ENCODE measurements at places on chromosomes 4 and X. TPM values are rescaled to one million over a fixed set of nuclear protein-coding genes. Genes with fewer than 3 reads are reported as not detected.

DNA sequence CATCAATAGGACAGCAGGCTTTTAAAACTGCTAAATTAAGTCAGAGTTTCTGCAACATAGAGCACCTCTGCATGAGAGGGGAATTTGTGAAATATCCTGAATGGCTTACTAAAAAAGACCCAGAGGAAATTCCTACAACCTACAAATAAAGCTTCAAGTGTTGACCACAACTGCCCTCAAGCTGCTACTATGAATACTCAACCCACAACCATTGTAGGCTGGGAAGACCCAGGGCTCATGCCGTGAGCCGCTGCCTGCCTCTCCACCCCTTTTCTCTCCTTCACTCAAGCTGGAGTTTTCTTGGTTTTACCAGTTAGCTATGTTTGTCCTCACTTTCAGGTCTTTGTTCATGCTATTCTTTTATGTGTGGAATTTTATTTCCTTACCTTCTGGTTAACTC, 151.6 kb downstream of the EMCN start:
- no peaks in the 10 kb centered on the region for H3K27me3 ChIP-seq
- H3K4me1 ChIP-seq: no peaks in the 10 kb centered on the region
- no peaks in the 10 kb centered on the region for H3K36me3 ChIP-seq
- no peak overlapping the region for H3K27ac ChIP-seq
- DNase-seq: no peak
- H3K4me3 ChIP-seq: no peak overlapping the region

GRCh38 chr4:1206299-1207156, 34.1 kb upstream of the SPON2 start:
- H3K27ac ChIP-seq: no peak overlapping the region
- no peak for DNase-seq
- no peak overlapping the region for H3K4me3 ChIP-seq
- peaks cover 4% of the 10 kb centered on the region for H3K36me3 ChIP-seq

GRCh38 chrX:124467202-124467601, 120.8 kb downstream of the SH2D1A start:
- H3K4me1 ChIP-seq: no peaks in the 10 kb centered on the region
- H3K27me3 ChIP-seq: no peaks in the 10 kb centered on the region
- H3K36me3 ChIP-seq: no peaks in the 10 kb centered on the region

- H3K27me3 ChIP-seq: no peaks in the 10 kb centered on the region
- DNase-seq: no peak
- H3K36me3 ChIP-seq: no peaks in the 10 kb centered on the region
- no peak overlapping the region for H3K4me3 ChIP-seq
- no peaks in the 10 kb centered on the region for H3K4me1 ChIP-seq
Observed at GRCh38 chr4:135824759-135825296, 1623.2 kb upstream of the PABPC4L start.

- no peaks in the 10 kb centered on the region for H3K4me1 ChIP-seq
- no peak overlapping the region for H3K4me3 ChIP-seq
- no peaks in the 10 kb centered on the region for H3K36me3 ChIP-seq
- H3K27me3 ChIP-seq: no peaks in the 10 kb centered on the region
- DNase-seq: no peak
Observed at GRCh38 chr4:28167411-28167810, 1306.8 kb downstream of the STIM2 start.

GRCh38 chrX:45623266-45623665, 422.6 kb upstream of the DIPK2B start:
- H3K36me3 ChIP-seq: no peaks in the 10 kb centered on the region
- no peaks in the 10 kb centered on the region for H3K27me3 ChIP-seq
- no peak overlapping the region for H3K27ac ChIP-seq
- no peaks in the 10 kb centered on the region for H3K4me1 ChIP-seq
- no peak overlapping the region for H3K4me3 ChIP-seq

The PAGE1 gene
- total RNA-seq: not detected
